Stimulated activated CD4-positive, alpha-beta T cell treated with anti-CD3 and anti-CD28 coated beads, TNF-alpha, amount 100 ng/mL, for 24 hours (primary cell): ENCODE measurements at places on chromosomes 13 and 19.

DNA sequence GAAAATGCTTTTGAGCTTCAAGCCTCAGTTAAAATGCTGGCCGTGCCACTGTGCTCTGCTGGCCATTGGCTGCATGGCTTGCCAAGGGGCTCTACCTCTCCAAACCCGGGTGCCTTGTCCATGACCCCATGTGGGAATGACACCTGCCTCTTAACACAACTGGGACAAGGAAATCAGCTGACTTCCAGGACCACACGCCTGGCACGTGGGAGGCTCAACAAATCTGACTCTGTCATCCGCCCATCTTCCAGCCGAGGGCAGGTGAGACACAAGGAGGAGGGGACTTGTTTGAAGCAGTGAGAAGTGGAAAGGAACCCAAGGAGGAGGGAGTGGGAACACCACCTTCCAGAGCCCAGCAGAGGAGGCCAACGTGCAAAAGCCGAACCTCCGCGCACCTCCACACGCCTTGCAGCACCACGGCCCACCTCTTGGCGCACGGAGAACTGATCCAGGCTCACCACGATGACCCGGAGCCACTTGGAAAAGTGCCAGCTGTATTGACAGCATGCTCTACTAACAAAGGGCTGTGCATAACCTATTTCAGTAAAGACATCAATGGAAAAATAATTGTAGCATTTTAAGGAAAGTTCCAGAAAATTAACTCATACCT is 38.3 kb downstream of the COL4A1 start:
- no peak for DNase-seq

- no peak for DNase-seq
These were observed 72.4 kb downstream of the COL4A1 start for GRCh38 chr13:110234532-110234931.

- no peak for DNase-seq
These were observed 106.2 kb downstream of the SLITRK5 start for GRCh38 chr13:87777387-87777786.

DNA sequence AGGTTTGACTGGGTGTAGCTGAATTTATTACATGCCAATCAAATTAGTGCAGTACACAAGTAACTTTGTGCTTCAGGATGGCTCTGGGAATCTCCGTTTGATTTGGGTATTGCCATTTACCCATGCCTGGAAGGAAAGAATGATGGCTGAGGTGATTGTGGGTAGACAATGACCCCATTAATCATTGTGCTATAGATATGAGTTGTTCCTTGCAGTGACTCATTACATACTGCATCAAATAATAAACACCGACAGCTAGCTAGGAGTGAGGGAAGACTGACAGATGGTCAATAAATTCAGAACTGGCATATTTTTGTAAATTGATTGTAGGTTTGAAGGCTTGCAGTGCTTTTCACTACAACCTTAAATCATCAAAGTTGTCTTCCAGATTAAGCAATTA is 1069.5 kb downstream of the DIAPH3 start:
- DNase-seq: no peak

DNA sequence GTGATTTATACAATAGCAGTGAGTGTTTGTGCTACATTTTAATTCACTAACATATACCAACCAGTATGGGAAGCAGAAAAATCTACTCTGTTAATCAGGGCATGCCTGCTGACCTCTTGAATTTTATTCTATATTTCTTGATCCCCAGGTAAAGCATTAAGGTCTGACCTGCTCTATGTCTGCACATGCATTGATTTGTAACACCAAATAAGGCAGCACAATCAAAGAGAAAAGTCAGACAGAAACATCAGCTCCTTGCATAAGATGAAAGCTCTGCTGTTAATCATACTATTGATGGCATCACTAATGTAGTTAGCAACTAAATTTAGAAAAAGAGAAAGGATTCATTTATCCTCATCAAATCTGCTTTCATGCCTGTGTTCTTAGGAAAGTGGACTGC is 2744.8 kb upstream of the PCDH20 start:
- DNase-seq: no peak

DNA sequence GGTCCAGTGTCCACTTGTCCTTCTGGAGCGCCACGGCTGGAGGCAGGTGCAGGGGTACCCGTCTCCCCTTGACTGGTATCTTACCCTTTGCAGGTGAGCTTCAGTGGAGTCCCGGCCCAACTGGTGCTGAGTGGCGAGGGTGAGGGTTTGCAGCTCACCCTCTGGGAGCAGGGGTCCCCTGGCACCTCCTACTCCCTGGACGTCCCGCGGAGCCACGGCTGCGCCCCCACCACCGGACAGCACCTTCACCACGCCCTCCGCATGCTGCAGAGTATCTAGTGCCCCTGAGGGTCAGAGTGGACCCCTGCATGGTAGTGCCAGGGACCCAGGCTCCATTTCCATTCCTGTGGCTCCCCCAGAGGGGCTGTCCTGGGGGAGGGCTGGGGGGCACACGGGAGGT is 11.1 kb downstream of the PLK5 start:
- no peak for DNase-seq

- no peak for DNase-seq
These were observed 49.2 kb upstream of the RGCC start for GRCh38 chr13:41408121-41408520.

DNA sequence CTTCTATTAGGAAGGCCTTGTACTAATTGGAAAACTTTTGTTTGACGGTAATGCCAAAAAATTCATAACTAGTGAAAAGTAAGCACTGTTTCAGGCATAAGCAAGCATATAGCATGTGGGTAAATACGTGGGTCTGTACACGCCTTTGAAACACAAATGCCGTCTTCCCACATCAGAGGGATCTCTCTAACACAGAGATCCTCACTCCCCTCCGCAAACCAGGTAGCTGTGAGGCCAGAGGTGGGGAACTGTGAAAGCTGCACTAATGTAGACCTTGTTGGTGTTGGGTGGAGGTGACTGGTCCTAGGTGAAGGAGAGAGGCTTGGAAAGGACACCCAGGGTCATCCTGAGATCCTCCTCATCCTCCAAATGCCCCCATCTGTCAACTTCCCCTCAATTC is 16.0 kb upstream of the POU2F2 start:
- no peak for DNase-seq

DNA sequence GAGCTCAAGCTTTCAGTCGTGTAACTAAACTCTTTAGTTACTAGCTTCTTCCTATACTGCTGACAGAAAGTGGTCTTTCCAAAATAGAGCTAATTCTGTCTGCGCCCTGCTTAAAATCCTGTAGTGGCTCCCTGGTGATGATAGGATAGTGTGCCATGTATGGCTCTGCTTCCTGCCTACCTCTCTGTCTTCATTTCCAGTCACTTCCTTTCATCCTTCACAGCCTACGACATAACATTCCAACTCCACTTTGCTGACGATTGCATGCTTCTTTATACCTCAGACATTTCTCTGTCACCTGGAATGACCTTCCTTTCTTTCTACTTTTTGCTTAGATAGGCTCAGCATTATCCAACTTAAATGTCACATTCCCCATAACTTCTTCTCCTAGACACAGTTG is 190.8 kb downstream of the MAB21L1 start:
- no peak for DNase-seq

GRCh38 chr13:31038834-31039552 is 106.5 kb downstream of the TEX26 start:
- no peak for DNase-seq

- no peak for DNase-seq
These were observed 150.0 kb downstream of the DPF1 start for GRCh38 chr19:38073841-38074685.

- no peak for DNase-seq
These were observed 5.6 kb downstream of the SNRPA start for GRCh38 chr19:40756502-40757110.

DNA sequence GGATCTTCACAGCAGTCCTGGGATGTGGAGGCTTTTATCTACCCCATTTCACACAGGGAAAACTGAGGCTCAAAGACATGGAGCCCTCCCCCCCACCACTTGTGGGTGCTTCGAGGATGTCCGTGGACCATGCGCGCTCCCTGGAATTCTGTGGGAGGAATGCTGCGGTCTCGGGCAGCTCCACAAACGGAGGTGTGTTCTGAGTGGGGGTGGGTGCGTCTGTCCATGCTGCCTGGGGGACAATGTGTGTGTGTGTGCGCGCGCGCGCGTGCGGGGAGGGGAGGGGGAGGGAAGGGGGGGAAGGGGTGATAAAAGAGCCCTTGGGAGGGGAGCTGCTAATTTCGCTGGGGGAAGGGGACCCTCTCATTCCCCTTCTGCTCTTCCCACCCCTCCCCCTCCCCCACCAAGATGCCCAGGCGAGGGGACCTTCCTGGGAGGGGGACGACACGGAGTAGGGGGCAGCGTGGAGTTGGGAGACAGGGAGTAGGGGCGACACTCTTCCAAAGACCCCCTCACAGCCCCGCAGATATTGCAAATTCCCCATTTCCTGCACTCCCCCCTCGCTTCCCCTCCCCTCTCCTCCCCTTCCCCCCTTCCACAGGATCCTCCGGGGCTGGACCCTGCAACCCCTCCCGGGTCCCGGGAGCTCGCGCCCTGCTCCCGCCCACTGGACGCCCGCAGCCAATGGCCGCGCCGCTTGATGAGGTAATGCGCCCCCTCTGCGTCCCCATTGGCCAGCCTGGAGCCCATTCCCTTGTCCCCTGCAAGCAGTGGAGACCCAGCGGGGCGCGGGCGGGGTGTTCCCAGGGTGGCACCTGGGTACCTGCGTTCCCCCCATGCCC is 18.9 kb upstream of the ZNRF4 start:
- DNase-seq: no peak

DNA sequence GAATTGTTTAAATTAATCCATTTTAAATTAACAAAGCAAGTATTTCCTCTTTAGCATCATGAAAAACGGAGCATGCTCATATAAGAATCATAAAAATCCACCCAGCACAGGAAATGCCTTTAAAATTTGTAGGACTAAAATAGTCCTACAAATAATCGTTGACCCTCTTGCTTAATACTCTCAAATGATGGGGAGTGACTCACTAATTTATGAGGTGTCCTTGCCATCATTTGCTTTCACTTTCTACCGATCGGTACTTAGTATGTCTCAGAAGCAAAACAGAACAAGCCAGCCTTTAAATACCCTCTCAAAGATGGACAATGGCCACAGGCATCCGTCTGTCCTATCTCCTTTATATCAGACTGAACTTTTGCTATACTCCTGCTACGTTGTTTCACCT is 97.2 kb downstream of the SUCLA2 start:
- no peak for DNase-seq

DNA sequence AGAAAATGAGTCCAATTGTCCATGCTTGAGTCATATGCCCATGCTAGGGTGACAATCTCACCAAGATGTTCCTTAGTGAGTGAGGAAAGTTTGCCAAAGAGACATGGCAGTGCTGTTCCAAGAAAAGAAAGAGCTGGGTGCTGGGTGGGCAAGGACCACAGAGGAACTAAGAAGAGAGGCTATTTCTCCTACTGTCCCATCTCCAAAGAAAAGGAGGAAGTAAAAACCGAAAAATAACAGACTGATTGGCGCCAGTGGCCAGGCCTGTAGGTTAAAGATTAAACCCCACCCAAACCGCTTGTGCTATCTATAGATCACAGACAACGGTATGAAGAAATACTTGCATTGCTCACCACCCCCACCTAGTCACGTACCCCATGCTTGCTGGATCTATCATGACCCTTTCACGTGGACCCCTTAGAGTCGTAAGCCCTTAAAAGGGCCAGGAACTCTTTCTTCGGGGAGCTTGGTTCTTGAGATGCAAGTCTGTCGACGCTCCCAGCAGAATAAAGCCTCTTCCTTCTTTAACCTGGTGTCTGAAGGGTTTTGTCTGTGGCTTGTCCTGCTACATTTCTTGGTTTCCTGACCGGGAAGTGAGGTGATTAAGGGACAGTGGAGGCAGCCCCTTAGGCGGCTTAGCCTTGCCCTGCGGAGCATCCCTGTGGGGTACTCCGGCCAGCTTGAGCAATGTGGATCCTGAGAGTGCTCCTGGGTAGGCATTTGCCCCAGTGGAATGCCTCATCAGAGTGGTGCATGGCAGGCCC is 606.5 kb downstream of the UQCRFS1 start:
- DNase-seq: no peak

DNA sequence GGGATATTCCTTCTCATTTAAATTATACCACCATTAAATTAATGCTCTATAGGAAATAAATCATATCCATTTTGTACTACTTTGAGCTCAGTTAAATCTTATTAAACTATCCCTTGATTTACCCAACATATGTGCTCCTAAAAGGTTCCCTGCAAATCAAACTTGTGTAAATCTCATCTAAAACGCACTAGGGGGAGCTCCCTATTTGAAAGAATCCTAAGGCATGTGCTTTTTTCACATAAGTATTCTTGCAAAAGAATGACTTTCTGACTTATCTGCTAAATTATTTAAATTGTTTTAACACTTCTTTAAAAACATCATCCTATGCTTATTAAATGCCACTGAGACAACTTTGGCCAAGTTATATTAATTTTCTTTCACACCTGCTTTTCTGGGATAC is 7.9 kb downstream of the INTS6 start:
- no peak for DNase-seq

DNA sequence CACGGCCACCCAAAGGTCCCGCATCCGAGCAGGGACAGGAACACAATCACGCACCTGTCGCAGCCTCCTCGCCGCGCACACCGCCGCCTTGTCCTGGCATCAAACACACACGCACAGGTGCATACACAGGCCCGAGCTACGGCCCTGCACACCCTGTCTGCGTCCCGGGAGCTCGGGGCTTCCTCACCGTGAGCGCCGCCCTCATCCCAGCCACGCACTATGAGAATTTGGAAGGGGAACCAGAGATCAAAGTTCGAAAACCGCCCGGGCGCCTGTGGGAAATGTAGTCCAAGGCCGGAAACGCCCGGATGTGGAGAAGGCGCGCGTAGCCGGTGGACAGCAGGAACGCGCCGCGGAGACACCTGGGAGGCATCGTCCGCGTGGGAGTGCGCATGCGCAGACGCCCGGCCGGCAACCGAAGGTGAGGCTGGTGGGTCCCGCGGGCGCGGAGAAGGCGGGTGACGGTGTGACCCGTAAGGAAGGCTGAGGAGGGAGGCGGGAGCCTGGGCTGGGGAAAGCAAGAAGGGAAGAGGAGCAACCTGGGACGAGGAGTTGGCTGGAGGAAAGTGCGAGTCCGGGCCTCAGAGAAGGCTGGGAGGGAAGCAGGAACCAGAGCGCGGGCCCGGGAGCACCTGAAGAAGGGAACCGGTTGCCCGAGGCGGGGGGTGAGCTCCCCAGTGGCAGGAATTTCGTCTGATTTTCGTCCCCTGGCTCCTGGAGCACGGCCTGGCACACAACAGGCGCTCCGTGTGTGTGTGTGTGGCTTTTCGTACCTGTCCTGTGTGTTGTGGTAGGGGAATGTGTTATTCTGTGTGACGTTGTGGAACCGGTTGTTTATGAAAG is at the start of gene ZNF567:
Gene ZNF567 (plus strand): TSS at position 399 of the 843 bp plus-strand sequence. CDS start 7,256 bp downstream, outside the sequence.
- DNase-seq: peak; percentile 98
